ENCODE measurements at places on chromosomes 7 and 10.

DNA sequence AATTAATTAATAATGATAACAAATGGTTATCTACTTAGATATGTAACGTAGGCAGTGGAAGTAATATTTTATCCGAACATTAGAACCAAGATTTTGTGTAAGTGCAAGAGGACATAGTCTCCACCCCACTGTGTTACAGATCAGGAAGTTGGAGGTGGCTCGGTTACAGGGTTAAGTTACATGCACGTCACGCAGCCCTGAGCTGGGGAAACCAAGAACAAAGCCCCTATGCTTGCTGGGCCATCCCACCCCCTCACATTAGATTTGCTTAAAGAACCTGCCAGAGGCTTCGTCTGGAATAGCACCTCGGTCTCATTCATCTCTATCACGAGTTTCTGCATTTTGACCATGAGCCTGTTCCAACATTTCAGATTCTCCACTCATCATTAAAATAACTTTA is 214.1 kb downstream of the ADARB2 start:
- DNase-seq = no peak

- DNase-seq = no peak
These were observed 861.1 kb downstream of the TYW1 start for GRCh38 chr7:67857698-67858097.

DNA sequence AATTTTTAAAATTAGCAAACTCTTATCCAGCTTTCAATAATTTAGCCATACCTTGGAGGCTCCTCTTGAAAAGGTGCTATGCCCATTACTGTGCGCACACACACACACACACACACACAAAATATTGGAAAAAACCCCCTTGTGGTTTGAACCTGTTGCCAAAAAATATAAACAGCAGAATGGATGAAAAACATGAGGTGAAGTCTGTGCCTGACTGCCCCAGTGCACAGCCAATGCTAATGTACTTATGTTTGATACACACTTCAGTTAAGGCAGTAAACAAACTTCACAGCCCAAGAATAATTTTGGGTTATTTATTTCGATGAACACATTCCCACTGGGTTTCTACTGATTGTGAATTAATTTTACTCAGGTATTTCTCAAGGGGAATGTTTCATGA is 113.2 kb upstream of the SEM1 start:
- no peak for DNase-seq

- no peak for DNase-seq
These were observed 87.8 kb downstream of the CREB5 start for GRCh38 chr7:28500138-28500537.

- DNase-seq = no peak
These were observed 56.3 kb downstream of the GRID1 start for GRCh38 chr10:86310291-86310690.

DNA sequence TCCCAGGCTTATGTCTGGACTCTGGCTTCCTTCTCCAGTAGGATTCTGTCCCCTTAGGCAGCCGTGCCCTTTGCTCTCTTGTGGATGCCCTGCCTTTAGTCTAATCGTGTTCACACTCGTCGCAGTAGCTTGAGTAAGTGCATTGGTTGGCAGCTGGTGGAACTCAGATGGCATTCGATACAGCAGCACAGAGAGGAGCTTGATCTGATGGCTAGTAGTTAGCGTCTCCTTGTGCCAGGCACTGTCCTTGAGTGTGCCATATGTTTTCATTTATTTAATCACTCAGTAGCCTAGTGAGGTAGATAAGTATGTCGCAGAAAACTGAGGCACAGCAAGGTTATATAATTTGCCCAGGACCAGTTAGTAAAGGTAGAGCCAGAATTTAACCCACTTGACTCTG is 18.2 kb upstream of the PARP12 start:
- no peak for DNase-seq

DNA sequence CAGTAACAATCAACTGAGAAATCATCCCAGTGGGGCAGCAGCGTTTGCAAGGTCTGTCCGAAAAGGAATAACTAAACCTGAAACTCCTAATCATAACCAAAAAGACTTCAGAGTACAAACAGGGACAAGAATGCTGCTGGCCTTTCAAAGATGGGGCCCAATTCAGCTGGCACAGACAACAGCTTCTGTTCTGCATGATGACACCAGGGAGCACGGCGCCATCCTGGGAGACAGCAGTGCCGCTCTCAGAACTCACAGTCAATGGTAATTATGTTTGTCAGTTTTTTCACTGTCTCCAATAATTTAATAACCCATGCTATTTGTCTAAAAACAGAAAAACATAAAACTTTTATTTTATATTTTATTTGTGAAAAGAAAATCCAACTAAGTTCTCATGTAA is 90.0 kb downstream of the LARP4B start:
- no peak for DNase-seq

DNA sequence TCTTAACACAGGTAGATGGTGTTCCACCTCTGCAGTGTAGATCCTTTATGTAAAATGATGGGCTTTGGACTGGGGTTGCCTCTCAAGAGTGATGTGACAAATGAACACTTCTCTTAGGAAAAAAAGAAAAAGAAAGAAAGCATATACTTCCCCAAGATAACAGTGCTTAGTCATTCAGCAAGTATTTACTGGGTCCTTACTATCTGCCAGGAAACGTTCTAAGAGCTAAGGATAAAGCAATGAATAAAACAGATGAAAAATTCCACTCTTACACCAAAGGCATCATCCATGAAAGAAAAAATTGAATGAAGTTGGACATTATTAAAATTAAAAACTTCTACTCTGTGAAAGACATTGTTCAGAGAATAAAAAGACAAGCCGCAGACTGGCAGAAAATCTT is 177.3 kb downstream of the C7orf25 start:
- DNase-seq = no peak

DNA sequence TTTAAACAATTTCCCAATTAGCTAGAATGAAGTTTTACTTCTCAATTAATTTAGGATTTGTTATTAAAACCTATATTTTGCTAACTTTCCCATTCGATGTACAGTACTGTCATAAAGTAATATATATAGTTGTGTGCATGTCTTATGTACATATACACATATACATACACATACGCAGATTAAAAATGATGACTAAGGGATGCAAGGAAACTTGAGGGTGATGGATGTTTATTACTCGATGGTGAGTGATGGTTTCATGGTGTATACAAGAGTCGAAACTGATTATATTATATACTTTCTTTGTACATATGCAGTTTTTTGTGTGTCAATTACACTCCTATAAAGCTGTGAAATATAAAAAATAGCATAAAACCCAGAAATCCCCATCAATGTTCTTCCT is 248.2 kb downstream of the COBL start:
- no peak for DNase-seq

DNA sequence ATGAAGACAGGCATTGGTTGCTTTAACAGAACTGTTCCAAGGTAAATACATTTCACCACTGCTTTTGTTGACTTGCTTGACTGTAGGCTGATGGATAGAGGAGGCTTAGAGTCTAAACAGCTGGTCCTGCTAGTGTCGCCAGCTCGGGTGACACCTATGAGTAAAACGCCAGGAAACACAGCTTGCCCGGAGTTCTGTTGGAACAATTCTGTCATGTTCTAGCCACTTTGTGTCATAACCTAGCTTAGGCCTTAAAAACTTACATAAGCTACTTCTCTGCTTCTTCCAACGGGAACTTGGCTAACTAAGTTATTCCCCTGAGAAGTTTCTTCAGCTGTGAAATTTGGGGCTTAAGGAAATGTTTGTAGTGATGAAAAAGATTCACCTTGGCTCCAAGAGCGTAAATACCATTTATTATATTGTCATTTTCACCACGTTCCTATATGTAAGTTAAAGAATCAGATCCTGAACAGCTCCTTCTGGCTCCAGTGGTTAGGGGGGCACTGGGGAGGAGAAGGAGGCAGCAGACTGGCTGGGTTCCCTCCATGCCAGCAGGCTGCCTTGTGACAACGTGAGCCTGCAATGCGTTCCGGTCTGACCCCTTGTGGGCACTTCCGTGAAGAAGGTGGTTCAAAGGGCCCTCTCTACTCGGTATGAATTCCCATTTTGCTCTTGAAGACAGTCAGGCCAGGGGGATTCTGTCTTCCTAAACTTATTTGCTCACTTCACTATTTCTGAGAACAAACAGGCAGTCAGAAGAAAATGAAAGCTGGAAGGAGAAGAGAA is 253.2 kb downstream of the BMPER start:
- no peak for DNase-seq

DNA sequence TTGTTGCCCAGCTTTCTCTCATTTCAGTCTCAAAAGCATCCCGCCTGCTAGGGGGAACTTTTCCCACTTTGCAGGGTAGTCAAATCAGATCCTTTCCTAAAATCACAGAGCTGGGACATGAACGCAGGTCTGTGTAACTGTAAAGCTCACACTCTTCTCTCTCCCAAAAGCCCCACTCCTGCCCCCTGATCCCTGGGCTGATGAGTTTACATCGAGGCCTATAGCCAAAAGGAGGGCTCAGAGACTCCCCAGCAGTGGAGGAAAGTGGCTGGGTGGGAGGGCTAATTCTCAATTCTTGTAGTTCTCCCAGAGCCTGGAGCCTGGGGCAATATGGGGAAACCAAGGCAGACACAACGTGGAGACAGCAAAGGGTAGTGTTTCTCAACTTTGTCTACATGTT is 6.5 kb upstream of the MTPAP start:
- no peak for DNase-seq

DNA sequence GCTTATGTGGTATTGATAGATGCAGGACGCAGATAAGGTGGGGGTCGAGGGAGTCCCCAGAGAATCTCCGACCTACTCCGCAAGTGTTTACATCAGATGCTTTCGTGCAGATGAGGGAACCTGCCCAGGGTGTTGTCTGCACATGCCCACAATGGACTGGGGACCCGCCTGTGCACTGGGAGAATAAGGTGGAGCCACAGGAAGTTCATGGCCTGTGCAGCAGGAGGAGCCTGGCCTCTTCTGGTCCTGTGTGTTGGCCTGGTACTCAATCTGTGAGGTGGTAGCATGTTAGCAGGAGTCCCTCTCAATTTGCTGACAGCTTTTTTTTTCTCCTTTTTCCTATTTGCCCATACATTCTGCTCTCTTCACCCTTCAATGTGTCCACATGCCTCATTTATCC is 54.1 kb upstream of the AKR1C1 start:
- no peak for DNase-seq

DNA sequence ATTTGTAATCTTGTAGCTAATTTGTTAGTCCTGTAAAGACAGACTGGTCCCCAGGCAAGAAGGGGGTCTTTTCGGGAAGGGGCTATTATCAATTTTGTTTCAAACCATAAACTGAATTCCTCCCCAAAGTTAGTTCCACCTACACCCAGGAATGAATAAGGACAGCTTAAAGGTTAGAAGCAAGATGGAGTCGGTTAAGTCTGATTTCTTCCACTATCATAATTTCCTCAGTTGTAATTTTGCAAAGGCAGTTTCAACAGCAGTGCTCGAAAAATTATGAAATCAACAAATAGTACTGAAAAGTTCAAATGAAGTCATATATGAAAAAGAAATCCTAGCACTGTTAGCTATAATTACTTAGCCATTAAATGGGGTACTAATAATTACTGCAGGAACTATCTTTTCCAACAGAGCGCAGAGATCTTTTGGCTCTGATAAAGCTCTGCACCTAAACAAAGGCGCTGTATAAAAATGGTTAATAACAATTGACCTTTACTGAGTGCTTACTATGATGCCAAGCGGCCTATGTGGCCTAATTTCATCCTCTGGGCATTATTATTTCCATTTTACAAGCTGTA is 756 bp upstream of the SEC24C start:
- DNase-seq = no peak

DNA sequence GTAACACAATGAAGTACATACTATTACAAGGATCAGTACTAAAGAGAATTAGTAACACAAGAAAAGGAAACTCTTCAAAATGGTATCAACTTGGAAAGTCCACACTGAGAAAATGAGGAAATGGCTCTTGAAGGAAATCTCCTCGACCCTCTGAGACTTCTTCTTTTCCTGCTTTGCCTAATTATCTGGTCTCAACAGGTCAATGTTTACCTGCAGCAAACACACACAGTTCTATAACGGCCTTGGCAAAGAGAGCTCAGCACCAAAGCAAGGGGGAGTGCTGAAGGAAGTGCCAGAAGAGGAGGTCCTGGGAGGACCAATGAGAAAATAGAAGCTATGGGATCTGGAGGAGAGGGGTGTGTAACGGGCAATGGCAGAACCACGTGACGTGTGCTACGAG is 21.9 kb downstream of the CHCHD3 start:
- no peak for DNase-seq

- DNase-seq = no peak
These were observed 61.0 kb downstream of the PDGFA start for GRCh38 chr7:458511-459245.

GRCh38 chr7:15680446-15680845 is 6.0 kb downstream of the MEOX2 start:
- no peak for DNase-seq

GRCh38 chr10:44697116-44697515 is 214.0 kb upstream of the TMEM72 start:
- DNase-seq = no peak

- no peak for DNase-seq
These were observed 63.3 kb downstream of the ZNF783 start for GRCh38 chr7:149325248-149325647.

GRCh38 chr7:7798510-7798909 is 80.1 kb upstream of the RPA3 start:
- no peak for DNase-seq

DNA sequence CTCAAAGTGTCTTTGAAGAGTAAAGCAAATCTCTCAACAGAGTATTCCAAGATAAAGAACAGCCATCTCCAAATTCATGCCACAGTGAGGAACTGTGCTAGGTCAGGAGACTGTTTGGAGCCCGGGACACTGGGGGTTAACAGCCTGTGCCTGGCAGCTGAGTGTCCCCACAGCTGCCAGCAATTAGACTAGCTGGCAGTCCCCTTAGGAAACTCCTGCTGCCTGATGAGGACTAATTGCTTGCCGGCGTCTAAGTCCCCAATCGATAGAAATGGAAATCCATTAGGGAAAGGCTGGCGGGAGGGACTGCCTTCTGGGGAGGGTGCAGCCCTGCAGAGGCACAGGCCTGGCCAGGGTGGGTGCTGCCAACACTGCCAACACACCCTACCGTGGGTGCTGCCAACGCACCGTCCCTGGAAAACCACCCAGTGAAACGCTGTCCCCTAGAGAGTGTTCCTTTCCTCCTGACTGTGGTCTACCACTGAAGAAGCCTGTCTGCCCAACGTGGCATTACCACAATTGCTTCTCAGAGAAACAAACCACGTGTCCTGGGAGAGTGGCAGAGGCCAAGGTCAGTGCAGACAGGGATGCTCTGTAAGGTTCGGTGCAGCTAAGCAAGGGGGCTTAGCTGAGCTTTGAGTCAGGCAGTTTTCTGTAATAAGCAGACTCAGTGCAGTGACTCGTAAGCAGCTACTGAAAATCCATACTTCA is 60.8 kb downstream of the XRCC2 start:
- no peak for DNase-seq

Measured in NAMALWA (cell line).